ENCODE measurements at places on chromosomes 5 and 9.
A peak's percentile ranks its signal among the peaks of the same experiment; 100 is the strongest.

- DNase-seq: no peak
Observed at GRCh38 chr5:84290161-84290560, 94.5 kb downstream of the EDIL3 start.

GRCh38 chr5:2642684-2643345, 108.7 kb downstream of the IRX2 start:
- no peak for DNase-seq

DNA sequence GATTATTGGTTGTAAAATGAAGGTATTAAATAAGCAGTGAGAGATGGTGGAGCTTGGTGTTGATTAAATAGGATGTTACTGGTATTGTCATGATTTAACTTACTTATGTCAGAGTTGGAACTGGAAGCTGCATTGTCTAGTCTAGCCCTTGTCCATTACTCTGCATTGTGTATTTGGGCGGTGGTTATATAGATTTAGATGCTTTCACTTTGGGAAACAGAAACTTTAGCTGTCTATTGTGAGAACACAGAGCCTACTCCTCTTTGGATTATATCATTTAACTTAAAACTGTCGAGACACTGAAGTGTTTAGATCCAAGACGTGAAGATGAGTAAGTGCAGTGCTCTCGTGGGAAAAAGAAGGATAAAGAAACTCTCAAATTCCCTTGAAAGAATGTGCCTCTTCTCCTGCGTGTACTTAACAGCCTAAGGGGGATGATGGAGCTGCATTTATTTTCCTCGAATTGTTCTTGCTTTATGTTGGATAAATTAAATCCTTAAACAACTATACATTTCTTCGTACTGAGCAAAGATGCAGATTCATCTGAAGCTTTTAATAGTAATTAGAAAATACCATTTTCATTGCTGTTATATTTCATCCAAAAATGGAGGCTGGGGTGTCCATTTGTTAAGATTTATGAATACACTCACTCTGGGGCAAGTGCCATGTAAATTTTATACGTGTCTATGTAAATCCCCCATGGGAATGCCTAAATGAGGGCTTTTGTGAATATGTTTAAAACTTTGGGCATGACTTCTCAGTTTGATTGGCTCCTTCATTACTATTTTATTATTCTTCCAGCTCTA, 21.6 kb downstream of the FBXL7 start:
- no peak for DNase-seq

DNA sequence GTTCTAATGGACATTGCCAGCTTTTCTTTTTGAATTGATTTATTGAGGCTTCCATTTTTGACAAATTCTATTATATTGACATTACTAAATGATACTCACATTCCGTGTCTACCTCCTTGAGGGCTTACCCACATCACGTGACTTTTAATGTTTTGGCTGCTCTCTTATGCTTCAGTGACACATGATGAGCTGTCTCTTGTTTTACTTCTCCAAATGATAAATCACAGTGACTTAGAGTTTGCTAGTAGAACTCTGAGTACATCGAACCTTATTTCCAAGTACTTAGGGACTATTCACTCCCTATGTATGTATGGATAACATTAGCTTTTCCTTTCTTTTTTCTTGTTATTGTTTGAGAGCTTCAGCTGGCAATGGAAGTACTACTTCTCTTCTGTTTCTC, 169.8 kb upstream of the KCNN2 start:
- no peak for DNase-seq

- no peak for DNase-seq
Observed at GRCh38 chr5:93622240-93622885, 39.3 kb downstream of the NR2F1 start.

- DNase-seq: no peak
Observed at GRCh38 chr5:96478983-96479382, 45.9 kb upstream of the PCSK1 start.

GRCh38 chr5:671459-672328, 21.5 kb downstream of the TPPP start:
- peak; percentile 39 for DNase-seq

GRCh38 chr5:43040287-43041098, at the start of gene ANXA2R:
ANXA2R (minus strand) TSS chr5:43040319; CDS start chr5:43040046, 273 bp downstream.
- peak; percentile 88 for DNase-seq

DNA sequence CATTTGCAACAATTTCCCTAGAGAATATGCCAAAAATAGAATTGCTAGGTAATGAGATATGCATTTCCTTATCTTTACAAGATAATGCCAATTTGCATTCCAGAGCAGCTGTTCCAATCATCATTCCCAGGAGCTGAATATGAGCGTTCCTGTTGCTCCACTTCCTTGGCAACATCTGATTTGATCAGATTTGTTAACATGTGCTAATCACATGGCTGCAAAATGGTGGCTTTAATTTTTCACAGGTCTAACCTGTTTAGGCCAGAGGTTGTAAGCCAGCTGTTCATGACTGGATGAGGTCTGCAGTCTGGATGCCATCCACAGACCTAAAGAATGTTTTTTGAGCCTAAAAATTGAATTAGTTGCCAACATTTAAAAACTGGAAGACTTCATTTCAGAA, 220.7 kb upstream of the IL12B start:
- no peak for DNase-seq

DNA sequence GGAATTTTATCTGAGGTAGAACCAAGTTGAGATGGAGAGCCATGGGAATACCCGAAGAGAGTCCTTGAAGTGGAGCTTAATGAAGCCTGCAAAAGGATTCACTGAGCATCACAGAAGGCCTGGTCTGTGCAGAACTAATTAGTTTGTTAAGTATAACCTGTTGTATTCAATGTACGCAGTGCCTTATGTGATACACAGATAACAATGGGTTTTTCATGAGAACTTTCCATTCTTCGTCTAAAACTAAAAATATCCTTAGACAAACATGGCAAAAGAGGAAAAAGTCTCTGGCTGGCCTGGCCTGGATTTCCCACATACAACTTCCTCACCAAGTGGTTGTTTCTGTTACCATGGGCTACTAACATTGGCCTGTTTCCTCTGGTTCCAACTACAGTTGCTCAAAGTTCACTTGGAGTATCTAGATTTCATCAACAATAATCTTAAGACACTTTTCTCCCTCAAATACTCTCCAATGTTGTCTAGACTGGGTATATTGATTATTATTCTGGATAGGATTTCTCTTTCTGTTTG, 237.6 kb upstream of the ZNF462 start:
- DNase-seq: no peak

All from activated CD4-positive, CD25-positive, alpha-beta regulatory T cell treated with anti-CD3 and anti-CD28 coated beads, Interleukin-2, amount 50 U/mL, for 16 hours (primary cell).